Kidney glomerular epithelial cell (primary cell): ENCODE measurements at places on chromosomes 2 and 18.

GRCh38 chr2:162840598-162841246 lies 2.2 kb upstream of the KCNH7 start:
- peak; percentile 82 for DNase-seq

DNA sequence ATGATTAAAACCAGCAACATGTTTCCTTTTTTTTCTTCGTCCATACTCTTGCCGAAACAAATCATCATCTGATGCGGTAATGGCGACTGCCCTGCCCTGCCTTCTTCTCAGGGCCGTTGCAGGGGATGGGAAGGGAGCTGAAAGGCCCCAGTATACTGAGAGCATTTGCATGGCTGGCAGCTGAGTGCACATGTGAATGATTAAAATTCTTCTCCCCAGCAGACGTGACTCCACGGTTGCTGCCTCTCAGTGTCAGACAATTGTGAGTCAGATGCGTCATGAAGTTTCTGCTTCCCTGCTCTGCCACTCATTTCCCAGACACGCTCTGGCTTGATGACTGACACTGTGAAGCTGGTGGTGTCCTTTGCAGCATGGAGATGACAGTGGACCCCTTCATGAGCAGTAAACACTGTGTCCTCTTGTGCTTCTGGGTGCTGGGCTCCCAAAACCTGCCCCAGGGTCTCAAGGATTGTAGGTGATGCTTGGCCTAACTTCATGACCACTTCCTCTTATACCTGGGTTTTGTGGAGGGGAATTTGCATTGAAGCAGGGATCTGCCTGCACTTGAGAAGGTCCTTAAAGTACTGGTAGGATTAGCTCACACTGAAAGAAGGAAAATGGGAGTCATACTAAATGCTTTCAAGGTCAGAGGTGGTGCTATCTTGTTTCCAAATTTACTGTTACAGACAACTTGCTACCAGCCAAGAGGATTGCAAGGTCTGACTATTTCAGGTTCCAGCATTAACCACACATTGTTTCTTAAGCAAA lies 222.5 kb upstream of the COPS8 start:
- DNase-seq: peak; percentile 75

DNA sequence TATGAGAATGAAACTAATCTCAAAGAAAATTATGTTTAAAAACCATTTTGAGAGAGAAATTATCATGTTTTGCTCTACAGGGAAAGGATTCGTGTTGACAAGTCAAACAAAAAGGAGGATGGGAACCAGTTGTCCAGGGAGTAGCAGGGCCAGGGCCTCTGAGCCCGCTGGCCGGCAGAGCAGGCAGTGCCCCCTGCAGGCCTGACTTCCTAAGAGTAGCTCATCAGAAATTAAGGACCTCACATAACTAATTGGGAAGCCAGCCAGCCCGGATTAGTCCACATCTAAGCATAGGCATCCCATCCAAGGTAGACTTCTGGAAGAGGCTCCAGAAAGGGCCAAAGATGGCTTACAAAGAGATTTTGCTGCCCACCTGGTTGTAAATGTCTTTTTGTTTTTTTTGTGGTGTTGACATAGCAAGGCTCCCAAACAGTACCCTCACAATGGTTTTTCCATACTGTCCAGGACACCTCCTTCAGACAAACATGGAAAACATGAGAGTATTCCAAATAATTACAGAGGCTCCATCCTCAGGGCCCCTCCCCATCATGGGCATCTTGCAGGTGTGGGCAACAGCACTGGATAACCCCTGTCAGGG lies 241.2 kb upstream of the TANK start:
- peak; percentile 9 for DNase-seq

DNA sequence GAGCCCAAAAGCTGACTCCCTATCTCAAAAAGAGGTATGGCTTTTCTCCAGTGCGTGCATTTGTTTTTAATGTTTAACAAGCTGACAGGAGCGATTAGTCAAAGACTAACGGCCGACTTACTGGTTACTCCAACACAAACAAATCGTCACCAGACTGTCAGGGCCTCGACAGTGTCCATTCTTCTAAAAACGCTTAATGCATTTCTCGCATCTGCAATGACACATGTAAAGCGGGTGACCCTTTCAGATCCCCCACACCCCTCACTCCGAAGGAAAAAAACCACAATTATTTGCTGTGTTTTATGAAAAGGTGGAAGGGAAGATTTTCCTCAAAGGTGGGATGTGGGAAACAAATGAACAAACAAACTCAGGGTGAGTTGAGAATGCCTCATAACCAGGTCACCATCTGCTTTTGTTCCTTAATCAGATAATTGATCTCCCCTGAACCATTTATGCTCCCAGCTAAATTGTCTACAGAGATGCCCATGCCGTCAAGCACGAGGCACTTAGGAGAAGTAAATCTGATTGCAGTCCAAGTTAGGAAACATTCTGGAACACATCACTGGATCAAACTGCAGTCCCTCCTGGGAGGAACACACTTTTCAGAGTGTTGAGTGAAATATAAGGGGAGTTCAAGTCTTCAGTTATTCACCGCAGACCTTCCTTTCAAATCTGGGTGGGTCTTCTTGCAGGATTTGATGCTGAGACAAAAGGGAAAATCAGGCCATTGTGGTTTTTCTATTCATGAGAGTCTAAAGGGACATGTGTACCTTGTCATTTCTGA lies 340.8 kb downstream of the CMPK2 start:
- DNase-seq: no peak

DNA sequence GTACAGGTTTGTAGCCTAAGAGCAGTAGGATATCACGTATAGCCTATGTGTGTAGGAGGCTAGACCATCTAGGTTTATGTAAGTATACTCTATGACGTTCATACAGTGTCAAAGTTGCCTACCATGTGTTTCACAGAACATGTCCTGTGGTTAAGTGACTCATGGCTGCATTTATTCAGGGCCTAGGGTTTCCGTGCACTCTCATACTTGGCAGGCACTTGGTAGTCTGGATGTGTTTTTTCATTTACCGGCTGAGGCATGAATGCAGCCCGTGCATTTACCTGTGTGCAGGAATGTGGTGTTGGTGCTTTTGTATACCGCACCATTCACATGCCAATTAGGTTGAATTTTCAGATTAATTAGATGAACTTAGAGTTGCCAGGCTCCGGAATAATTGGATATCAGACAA lies 43.4 kb downstream of the MYL12B start:
- DNase-seq: peak; percentile 37

- no peak for DNase-seq
Measured at GRCh38 chr2:30237966-30238800, 6.8 kb downstream of the LBH start.

GRCh38 chr2:217980591-217980990 lies 22.2 kb downstream of the TNS1 start:
- DNase-seq: no peak

- DNase-seq: no peak
Measured at GRCh38 chr18:62264984-62265383, 60.1 kb upstream of the TNFRSF11A start.

DNA sequence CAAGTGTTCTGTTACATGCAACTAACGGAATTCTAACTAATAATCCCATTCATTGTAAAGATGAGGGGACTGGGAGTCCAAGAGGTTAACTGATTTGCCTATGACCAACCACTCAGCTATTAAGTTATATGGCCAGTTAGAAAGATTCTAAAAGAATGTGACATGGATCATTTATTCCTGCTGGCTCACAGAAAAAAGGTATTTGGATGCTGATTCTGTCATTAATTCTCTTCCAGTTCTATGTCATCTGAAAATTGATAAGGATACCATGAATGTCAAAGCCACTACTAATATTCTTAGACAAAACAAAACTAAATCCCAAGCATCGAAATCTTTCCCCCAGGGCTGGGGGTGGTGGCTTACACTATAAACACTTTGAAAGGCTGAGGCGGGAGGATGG lies 41.2 kb upstream of the GORASP2 start:
- peak; percentile 52 for DNase-seq

DNA sequence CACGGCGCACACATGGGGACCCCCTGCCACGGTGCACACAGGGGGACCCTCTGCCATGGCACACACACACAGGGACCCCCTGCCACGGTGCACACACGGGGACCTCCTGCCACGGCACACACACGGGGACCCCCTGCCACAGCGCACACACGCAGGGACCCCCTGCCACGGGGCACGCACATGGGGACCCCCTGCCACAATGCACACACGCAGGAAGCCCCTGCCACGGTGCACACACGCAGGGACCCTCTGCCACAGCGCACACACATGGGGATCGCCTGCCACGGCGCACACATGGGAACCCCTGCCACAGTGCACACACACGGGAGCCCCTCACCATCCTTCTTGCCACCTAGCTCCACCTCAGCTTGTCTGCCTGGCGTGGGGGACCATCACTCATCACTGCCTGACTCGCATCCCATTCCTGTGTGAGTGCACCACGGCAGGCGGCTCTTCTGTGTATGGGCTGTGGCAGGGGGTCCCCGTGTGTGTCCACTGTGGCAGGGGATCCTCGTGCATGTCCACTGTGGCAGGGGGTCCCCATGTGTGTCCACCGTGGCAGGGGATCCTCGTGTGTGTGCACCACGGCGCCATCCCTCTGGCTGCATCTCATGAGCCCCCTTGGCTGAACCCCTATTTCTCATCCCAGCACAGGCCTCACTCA lies 206.7 kb downstream of the EIPR1 start:
- DNase-seq: no peak

- no peak for DNase-seq
Measured at GRCh38 chr2:200188876-200189275, 117.6 kb upstream of the SPATS2L start.

DNA sequence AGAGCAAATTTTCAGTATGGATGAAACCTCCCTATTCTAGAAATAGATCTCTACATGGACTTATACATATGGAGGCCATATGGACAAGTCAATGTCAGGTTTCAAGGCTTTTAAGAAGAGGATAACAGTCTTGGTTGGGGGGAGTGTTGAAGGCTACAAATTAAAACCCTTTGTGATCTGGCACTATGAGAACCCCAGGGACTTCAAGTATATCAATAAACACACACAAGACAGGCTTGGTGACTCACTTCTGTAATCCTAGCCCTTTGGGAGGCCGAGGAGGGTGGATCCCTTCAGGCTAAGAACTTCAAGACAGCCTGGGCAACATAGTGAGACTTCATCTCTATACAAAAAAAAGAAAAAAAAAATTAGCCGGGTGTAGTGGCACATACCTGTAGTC lies 127.2 kb upstream of the SP5 start:
- no peak for DNase-seq

- DNase-seq: no peak
Measured at GRCh38 chr2:124250433-124250832, 225.3 kb downstream of the CNTNAP5 start.

DNA sequence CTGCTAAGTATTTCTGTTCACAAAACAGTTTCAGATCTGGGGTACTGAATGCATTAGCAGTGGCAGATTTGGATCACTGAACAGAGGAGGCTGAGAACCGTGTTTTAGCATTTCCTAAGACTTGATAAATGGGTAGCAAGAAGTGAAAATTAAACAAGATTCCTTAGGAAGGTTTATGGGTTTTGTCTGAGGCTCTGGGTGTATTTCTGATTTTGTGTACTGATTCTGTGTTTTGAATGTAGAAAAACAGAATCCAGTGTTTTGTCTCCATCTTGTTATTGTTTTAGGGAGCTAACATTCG lies 1.4 kb downstream of the FAM117B start:
- DNase-seq: peak; percentile 75

- no peak for DNase-seq
Measured at GRCh38 chr2:33321236-33321771, 155.1 kb upstream of the RASGRP3 start.

DNA sequence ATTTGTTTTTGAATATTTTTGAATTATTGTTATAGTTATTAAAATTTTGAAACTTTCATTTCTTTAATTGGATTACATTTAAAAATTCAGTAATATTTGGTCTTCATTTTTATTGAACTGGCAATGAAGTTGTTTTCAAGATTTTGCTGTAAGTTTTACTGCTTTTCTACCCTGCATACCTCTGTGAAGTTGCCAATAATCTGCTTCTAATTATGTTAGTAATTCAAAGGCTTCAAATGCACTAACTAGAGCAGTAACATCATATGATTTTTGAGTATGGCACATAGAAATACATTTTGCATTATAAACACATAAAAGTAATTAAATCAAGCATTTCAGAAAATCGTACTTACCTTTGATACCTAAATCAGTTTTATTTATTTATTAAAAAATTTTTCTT lies 40.3 kb upstream of the FAM171B start:
- DNase-seq: no peak

DNA sequence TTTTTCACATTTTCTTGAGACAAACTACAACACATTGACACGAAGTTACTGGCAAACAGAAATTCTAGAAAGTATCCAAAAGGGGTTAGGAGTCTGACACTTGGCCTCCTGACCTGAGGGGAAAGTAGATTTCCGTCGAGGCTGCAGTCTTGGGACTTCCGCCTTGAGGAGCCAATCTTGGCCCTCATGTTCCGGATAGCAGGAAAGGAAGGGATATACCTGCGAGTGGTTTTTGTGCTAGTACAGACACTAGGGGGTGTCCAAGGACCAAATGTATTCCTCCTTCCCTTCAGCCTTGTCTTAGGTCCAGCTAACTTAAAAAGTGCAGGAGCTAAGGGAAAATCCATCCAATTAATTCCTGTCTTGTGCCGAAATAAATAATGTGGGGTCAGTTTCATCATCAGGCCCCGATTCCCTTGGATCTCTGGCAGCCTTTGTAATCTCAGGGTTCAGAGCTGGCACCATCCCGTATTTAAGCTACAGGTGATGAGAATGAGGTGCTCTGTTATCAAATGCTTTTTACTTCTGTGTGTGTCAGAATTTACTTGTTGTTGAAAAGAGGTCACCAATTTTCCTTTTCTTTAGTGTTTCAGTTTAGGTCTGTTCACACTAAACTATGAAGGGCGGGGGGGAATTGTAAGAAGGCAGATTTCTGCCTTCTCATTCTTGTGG lies 330.2 kb upstream of the FANCL start:
- peak; percentile 69 for DNase-seq

GRCh38 chr2:181152701-181153100 lies 172.3 kb downstream of the UBE2E3 start:
- DNase-seq: no peak

- no peak for DNase-seq
Measured at GRCh38 chr2:162074632-162074895, 549 bp upstream of the DPP4 start.

DNA sequence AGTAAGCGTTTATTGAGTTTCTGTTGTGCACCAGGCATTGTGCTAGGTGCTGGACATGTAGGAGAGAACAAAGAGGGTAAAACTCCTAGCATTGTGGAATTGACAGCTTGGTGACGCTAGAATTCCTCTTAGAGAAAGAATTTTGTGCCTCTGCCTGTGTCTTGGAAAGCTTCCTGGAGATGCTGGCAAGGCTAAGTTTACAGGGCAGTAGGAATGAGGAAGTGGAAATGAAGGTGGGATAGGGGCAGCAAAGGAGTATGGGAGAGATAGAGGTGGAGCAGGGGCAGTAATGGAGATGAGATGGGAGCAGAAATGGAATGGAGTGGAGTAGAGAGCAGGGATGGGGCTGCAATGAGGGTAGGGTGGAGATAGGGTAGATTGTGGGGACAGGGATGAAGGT lies 29.8 kb downstream of the GPR39 start:
- DNase-seq: no peak

- no peak for DNase-seq
Measured at GRCh38 chr2:130819608-130820278, 17.0 kb upstream of the ARHGEF4 start.

DNA sequence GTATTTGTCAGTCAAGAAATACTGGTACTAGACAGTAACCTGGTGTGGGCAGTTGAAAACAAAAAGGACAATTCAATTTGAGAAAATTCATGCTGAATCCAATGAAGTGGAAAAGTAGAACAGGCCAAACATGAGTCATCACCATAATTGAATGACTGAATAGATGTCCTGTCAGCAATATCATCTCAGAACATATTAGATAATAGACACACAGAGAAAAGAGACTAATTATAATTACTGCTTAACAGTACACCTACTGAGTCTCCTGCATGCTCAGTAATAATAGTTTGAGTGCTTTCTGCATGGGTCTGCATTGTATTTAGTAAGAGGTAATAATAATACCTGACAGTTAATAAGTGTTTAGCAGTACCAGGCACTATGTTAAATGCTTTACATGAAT lies 138.6 kb upstream of the ZC3H15 start:
- DNase-seq: peak; percentile 54
